Choroid plexus epithelial cell (primary cell): ENCODE measurements at places on chromosomes 2 and 18.

DNA sequence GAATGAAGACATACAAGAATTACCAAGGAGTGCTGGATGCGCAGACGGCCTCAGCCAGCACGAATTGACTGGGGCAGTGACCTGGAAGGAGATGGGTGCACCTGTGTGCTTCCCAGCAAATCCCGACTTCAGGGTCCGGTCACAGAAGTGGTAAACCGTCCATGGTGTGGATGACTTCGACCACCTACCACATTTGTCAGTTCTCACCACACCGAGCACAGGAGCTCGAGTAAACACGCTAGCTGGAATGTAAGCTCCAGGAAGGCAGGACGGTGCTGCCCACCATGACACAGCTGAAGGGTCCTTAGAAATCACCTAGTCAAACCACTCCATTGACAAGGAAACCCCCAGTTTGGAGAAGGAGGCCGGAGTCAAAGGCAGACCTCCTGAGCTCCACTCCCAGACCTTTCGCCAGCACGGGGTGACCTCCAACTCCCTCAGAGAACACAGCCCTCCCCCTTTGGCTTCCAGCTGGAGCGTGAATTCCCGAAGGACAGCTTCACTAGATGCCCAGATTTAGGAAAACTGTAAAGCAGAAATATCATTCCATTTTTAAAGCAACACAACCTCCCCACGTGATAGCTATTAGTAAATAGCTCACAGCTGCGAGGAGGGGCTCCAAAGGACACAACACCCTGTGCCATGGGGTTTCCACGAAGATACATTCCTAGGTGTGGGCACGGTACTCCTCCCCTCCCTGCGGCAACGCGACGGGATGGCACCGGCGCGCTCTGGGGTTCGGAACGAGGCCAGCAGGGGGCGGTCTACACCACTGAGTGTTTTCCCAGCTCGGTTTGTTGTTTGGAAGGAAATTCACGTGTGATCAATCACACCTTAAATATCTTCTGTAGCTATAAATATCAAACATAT, 34.1 kb upstream of the GNAL start:
- peak; percentile 53 for DNase-seq

DNA sequence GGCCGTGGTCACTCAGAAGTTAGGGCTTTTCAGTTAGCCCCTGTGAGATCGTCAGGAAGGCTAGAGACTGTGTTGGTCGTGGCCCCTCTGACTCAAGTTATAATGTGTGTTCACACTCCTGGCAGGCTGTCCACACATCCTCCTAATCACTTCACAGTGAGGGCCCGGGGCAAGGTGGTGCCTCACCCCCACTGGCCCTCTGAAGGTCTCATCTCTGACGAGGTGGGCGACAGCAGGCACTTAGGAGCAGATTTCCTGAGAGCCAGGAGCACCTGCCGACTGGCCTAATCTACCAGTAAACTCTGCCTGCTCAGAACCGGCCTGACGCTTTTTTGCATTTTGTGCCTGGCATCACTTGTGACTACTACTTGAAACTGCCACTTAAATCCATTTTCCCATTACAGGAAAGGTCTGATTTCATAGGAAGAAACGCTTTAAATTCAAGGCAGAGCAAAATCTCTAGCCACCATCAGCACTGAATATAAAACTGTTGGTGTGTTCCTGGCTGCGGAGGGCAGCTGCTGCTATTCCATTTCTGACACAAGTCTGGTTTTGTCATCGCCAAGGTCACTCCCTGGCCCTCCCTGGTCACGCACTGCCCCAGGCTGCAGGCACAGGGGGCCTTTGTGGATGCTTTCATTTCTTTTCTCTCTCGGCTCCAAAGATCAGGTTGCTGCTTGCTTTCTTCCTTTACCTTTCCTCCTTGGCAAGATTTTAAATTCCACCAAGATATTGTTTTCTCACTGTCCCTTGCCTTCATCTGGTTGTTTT, 48.0 kb downstream of the RAB12 start:
- DNase-seq, result no peak

DNA sequence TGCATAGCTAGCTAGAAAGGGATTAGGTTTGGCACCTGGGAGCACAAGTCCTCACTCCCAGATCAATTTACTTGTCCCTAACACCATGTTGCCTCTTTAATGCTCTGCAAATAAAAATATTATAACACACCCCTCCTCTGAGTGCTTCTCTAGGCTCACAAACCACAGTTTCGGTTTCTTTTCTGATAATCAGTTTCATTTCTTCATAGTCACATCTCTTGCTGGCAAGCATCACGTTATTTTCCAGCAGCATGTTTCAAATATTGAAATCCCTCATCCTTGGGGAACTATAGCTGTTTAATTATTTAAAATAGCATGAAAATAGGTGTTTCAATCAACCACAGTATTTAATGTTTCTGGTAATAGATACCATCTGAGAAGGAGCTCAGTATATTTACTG, 13.9 kb upstream of the SMCHD1 start:
- DNase-seq, result peak; percentile 50

- DNase-seq, result peak; percentile 76
These were observed 44.1 kb downstream of the ATOH8 start for GRCh38 chr2:85797921-85798320.

GRCh38 chr18:32956591-32957315, 183.9 kb upstream of the KLHL14 start:
- DNase-seq, result peak; percentile 91

DNA sequence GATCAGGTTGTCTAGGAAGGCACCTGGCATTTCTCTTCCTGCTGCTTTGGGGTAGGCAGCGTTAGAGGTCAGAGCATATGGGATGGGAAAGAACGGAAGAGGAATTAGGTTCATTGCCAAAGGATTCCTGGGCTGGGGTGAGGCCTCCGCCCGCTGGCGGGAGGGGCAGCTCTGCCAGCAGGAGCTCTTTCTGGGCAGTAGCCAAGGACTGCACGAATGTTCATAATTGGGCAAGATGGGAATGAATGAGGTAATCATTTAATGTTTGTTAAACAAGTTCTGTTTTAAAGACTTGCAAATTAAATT, 253.9 kb downstream of the AGAP1 start:
- no peak for DNase-seq

DNA sequence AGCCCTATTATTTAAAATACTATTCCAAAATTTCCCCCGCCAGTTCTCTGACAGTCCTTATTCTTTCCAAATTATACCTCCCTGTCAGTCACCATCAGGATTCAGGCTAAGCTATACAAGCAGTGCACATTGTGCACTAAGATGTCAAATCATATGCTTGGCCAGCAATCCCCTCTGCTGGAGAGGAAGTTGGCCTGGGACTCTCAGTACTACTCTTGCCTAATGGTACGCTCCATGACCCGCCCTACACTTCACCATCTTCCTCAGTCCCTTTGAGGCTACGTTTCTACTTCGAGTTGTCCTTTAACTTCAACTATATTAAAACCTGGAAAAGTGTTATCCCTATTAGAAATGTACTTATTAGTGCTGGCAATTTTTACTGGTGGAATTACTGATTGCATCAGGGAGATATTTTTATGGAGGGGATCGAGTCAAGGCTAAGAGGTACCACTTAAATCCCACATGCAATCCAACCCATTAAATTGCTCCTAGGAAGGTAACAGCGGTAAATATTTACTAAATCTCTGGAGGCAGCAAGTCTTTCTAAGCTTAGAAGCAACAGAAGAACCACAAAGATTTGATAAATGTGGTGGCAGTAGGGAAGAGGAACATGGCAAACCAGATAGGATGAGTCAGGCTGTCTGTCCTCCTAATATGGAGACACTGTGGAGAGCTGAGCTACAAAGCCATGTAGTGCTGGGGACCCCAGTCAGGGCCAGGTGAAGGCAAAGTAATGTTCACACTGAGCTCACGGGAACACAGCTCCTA, 2.7 kb downstream of the USP40 start:
- no peak for DNase-seq

GRCh38 chr2:20050646-20051531, 539 bp downstream of the LAPTM4A start:
- peak; percentile 76 for DNase-seq

- no peak for DNase-seq
These were observed 661.3 kb upstream of the CNTNAP5 start for GRCh38 chr2:123363826-123364225.

GRCh38 chr18:45290364-45290763, 324.9 kb upstream of the SLC14A2 start:
- no peak for DNase-seq

GRCh38 chr2:105087273-105087672, 49.4 kb downstream of the MRPS9 start:
- no peak for DNase-seq

DNA sequence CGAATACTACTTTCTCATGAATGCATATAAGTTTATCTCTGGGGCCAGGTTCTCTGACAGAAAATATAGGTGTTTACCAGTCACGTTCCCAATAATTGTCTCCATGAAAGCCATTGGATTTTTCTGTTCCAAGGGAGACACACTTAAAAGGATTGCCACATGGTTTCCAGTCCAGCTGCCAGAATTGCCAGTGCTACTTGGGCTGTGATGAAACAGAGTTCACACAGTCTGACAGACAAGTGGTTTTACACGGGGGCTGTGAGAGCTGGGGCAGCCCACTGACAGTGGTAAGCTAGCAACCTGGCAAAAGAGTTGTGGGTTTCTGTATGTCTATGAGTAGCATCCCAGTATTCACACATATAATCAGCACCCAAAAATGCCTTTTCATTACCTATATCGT, 27.7 kb upstream of the ATRAID start:
- peak; percentile 36 for DNase-seq
